ENCODE measurements at places on chromosomes 4 and X.
A peak's percentile ranks its signal among the peaks of the same experiment; 100 is the strongest.

DNA sequence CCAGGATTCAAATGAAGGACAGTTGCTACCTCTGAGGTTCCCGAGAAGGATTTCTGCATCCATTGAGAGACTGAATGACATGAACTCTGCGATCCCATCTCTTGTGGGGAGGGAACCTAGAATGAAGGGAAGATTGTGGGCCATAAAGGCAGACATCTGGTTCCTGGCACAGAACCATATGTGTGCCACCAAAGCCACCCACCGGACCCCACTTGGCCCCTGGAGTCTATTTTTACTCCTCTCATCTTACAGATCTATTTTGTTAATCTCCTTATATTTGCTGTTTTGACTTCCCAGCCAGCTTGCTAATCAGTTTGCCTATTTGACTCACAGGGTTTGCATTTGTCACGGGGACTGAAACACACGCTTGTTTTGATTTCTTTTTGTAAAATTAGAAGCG is 7.3 kb downstream of the SOD3 start:
- no peaks in the 10 kb centered on the region for H3K27me3 ChIP-seq
- no peak for DNase-seq
- H3K4me3 ChIP-seq, result no peak overlapping the region
- no peaks in the 10 kb centered on the region for H3K36me3 ChIP-seq

- H3K27me3 ChIP-seq, result no peaks in the 10 kb centered on the region
- H3K27ac ChIP-seq, result no peak overlapping the region
- DNase-seq, result no peak
- H3K4me1 ChIP-seq, result no peaks in the 10 kb centered on the region
- H3K36me3 ChIP-seq, result no peaks in the 10 kb centered on the region
- H3K4me3 ChIP-seq, result no peak overlapping the region
Measured at GRCh38 chr4:24774452-24774851, 20.9 kb upstream of the SOD3 start.

DNA sequence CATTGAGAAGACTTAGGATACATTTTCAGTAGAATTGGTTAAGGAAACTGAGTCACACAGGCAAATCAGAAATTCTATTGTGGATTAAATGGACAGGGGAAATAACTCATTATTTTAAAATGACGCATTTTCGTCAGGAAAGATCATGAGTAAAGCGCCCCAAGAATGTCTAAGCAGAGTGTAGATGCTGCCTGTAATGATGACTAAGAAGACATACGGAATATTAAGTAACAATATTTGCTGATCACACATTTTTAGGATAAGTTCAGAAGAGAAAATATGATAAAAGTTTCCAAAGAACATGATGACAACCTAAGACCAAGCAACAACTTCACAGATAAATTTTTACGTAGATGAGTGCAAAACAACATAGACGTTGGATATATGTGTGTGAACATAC is 596.3 kb upstream of the TENM3 start:
- DNase-seq, result no peak
- H3K27me3 ChIP-seq, result no peaks in the 10 kb centered on the region
- no peaks in the 10 kb centered on the region for H3K4me1 ChIP-seq
- no peaks in the 10 kb centered on the region for H3K36me3 ChIP-seq

- no peak for DNase-seq
- H3K4me1 ChIP-seq, result no peaks in the 10 kb centered on the region
- no peak overlapping the region for H3K4me3 ChIP-seq
- H3K27me3 ChIP-seq, result no peaks in the 10 kb centered on the region
Measured at GRCh38 chr4:53963781-53964180, 100.6 kb downstream of the CHIC2 start.

- peak overlapping the region; percentile 55 for H3K27ac ChIP-seq
- DNase-seq, result no peak
- H3K27me3 ChIP-seq, result no peaks in the 10 kb centered on the region
- H3K4me1 ChIP-seq, result peaks cover 86% of the 10 kb centered on the region
- no peak overlapping the region for H3K4me3 ChIP-seq
Measured at GRCh38 chr4:95068401-95068800, 310.6 kb downstream of the BMPR1B start.

DNA sequence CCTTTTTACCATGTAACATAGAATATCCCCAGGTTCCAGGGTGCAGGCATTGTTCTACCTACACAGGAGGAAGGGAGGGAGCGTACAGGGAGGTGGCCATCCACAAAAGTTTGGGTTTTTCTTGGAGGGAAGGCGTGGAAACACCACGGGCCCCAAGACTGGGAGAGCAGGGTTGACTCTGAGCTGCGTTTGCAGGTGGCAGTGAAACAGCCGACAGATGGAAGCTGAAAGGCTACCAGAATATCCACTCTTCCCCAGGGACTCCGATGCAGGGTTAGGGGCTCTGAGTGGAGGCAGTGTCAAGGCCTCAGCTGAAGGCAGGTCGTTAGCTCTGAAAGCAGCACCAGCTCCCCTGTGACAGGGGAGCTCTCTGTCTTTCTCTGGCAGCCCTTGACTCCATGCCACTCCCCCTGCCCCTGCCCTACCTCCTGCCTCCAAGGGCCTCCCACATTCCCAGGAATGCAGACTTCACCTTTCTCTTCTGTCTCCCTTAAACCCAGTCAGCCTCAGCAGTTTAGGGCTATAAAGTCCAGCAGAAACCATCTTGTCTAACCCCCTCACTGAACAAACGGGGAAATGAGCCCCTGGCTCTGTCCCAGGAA is 14.0 kb upstream of the GLOD5 start:
- DNase-seq, result no peak
- no peaks in the 10 kb centered on the region for H3K4me1 ChIP-seq
- no peak overlapping the region for H3K27ac ChIP-seq
- H3K36me3 ChIP-seq, result no peaks in the 10 kb centered on the region

GRCh38 chr4:179441596-179441995 is 1999.4 kb upstream of the AGA start:
- no peak for DNase-seq
- no peaks in the 10 kb centered on the region for H3K4me1 ChIP-seq

DNA sequence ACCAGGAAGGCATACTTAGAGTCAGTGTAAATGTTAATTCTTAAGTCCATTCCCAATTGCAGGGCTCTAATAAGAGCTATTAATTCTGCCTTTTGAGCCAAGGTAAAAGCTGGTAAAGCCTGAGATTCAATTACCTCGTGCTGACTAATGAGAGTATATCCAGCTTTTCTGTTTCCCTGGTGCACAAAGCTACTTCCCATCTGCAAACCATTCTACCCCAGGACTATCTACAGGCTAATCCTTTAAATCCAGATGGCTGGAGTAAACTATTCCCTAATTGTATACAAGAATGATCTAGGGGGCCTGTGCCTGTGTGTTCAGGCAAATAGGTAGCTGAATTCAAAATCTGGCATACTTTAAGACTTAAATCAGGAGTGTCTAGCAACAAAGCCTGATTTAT is 365.0 kb downstream of the GPM6A start:
- no peaks in the 10 kb centered on the region for H3K36me3 ChIP-seq
- no peaks in the 10 kb centered on the region for H3K27me3 ChIP-seq
- DNase-seq, result no peak
- no peaks in the 10 kb centered on the region for H3K4me1 ChIP-seq
- H3K27ac ChIP-seq, result no peak overlapping the region

DNA sequence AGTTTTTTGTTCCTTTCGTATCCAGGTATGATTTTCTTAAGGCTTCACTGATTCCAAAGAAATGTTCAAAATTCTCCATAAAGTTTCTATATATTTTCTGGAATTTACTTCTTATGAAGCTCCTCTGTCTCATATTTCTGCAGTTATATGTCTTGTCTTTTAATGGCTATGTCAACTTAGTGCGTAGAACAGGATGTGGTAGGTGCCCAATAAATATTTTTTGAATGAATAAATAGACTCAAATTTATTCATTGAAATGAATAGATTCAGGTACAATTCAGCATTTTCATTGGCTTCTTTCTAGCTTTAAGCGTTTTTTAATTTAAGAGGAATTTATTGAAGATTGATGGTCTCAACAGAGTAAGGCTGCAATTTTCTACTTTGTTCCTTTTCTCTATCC is 231.9 kb upstream of the BOD1L1 start:
- H3K27me3 ChIP-seq, result no peaks in the 10 kb centered on the region
- H3K36me3 ChIP-seq, result no peaks in the 10 kb centered on the region
- H3K4me1 ChIP-seq, result no peaks in the 10 kb centered on the region
- no peak for DNase-seq
- no peak overlapping the region for H3K4me3 ChIP-seq

- no peak for DNase-seq
- no peak overlapping the region for H3K4me3 ChIP-seq
- H3K36me3 ChIP-seq, result no peaks in the 10 kb centered on the region
- no peaks in the 10 kb centered on the region for H3K4me1 ChIP-seq
Measured at GRCh38 chr4:155228713-155229112, 20.3 kb downstream of the NPY2R start.

DNA sequence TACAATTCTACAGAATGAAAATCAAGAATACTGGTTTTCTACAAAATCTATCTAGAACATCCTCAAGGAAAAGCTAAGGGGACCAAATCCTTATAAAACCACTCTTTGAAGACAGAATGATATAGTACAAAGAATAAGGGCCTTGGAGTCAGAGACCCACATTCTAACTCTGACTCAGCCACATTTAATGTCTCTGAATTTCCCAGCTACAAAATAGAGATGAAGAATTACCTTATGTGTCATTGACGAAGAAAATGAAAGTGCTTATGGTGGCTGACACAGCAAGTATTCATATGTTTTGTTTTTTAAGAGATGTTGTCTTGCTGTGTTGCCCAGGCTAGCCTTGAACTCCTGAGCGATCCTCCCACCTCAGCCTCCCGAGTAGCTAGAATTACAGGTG is 35.9 kb upstream of the CXorf38 start:
- H3K4me1 ChIP-seq, result no peaks in the 10 kb centered on the region
- H3K27ac ChIP-seq, result no peak overlapping the region
- no peak for DNase-seq
- no peak overlapping the region for H3K4me3 ChIP-seq
- peaks cover 52% of the 10 kb centered on the region for H3K36me3 ChIP-seq

GRCh38 chrX:97524340-97524739 is 640.6 kb downstream of the RPA4 start:
- no peak for DNase-seq
- H3K27me3 ChIP-seq, result no peaks in the 10 kb centered on the region
- H3K36me3 ChIP-seq, result no peaks in the 10 kb centered on the region
- H3K4me3 ChIP-seq, result no peak overlapping the region

- H3K27me3 ChIP-seq, result no peaks in the 10 kb centered on the region
- H3K27ac ChIP-seq, result no peak overlapping the region
- no peak overlapping the region for H3K4me3 ChIP-seq
- no peak for DNase-seq
- peaks cover 4% of the 10 kb centered on the region for H3K36me3 ChIP-seq
Measured at GRCh38 chr4:39256436-39256835, 74.1 kb downstream of the WDR19 start.

DNA sequence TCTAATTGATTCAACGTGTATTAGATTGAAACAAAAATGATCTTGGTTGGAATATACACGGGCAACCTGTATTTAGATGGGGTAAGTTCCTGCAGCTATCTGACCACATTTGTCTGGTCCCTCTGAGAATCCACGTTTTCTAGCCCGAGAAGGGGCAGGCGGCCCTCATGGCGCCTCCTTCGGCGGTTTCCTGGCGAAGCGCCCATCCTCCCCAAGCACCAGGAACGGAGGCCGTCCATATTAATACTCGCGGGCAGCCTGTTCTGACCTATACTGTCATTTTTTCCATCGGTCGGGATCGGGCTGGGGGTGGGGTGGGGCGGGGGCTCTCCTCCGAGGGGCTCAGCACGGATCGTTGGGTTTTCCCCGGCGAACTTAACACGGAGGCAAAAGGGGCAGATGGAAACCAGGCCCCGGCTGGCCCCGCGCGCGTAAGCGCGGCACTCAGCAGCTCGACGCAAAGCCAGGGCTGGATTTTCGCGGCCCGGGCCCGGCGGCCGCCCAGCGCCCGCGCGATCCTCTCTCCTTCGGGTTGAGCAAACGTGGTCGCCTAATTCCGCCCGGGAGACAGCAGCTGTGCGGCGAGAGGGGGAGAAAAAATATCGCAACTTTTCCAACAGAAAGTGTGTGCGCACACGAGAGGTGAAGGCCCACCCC is 77.2 kb upstream of the BCOR start:
- no peaks in the 10 kb centered on the region for H3K36me3 ChIP-seq
- peaks cover 13% of the 10 kb centered on the region for H3K27me3 ChIP-seq
- peak; percentile 60 for DNase-seq
- H3K4me3 ChIP-seq, result peak overlapping the region; percentile 63
- peak overlapping the region; percentile 99 for H3K27ac ChIP-seq

DNA sequence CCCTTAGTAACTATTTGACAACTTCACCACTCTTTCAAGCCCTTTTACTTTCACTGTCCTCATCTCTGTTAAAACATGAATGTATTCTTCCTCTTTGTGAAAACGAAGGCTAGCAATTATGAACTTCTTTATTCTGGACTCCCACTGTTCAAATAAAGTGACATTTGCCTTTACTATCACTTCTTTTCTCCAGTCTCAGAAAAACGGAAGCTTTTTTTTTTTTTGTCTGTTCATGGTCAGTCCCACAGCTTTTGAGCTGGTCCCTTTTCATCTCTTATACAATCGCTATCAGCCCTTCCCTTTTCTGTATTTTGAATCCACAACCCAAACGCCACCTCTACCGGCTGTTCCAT is 327.7 kb downstream of the DKK2 start:
- H3K4me3 ChIP-seq, result no peak overlapping the region
- no peak overlapping the region for H3K27ac ChIP-seq
- no peak for DNase-seq
- H3K27me3 ChIP-seq, result no peaks in the 10 kb centered on the region
- peaks cover 5% of the 10 kb centered on the region for H3K4me1 ChIP-seq

DNA sequence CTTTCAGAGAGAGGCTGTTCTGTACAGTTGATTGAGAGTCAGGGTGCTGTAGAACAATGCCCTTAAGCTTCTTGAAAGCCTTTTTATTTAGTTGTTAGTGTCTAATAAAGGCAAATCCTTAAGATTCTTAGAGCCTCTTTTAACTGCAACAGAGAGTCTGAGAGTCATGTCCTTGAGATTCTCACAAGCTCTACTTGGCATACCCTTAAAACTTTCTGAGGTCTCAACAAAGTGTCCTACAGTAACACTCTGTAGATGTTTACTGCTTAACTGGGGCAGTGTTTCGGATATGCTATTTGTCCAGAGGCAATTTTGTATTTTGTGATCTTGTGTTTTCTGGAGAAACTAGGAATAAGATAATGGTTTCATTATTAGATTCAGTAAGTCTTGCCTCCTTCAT is 209.7 kb downstream of the ARHGAP24 start:
- H3K36me3 ChIP-seq, result no peaks in the 10 kb centered on the region
- no peak overlapping the region for H3K27ac ChIP-seq
- no peak for DNase-seq
- no peaks in the 10 kb centered on the region for H3K27me3 ChIP-seq

DNA sequence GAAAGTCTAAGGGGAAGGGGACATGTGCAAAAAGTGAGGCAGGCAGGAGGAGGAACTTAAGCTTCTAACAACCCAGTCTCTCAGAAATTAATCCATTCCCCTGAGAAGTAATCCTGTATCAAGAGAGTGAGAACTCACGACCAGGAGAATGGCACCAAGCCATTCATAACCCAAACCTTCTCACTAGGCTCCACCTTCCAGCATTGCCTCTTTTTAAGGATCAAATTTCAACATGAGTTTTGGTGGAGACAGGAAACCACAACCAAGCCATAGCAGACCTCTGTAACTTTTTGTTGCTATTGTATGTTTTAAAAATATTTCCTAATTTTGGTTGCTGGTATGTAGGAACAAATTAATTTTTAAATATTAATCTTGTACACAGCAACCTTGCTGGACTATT is 32.8 kb downstream of the PASD1 start:
- DNase-seq, result no peak
- H3K36me3 ChIP-seq, result no peaks in the 10 kb centered on the region
- no peak overlapping the region for H3K27ac ChIP-seq
- peaks cover 14% of the 10 kb centered on the region for H3K4me1 ChIP-seq
- no peak overlapping the region for H3K4me3 ChIP-seq
- H3K27me3 ChIP-seq, result no peaks in the 10 kb centered on the region

GRCh38 chr4:28221536-28221935 is 1360.9 kb downstream of the STIM2 start:
- H3K4me3 ChIP-seq, result no peak overlapping the region
- H3K27ac ChIP-seq, result no peak overlapping the region
- no peaks in the 10 kb centered on the region for H3K27me3 ChIP-seq
- no peaks in the 10 kb centered on the region for H3K36me3 ChIP-seq
- no peaks in the 10 kb centered on the region for H3K4me1 ChIP-seq
